T-helper 17 cell (primary cell): ENCODE measurements at places on chromosomes 1 and 21.

DNA sequence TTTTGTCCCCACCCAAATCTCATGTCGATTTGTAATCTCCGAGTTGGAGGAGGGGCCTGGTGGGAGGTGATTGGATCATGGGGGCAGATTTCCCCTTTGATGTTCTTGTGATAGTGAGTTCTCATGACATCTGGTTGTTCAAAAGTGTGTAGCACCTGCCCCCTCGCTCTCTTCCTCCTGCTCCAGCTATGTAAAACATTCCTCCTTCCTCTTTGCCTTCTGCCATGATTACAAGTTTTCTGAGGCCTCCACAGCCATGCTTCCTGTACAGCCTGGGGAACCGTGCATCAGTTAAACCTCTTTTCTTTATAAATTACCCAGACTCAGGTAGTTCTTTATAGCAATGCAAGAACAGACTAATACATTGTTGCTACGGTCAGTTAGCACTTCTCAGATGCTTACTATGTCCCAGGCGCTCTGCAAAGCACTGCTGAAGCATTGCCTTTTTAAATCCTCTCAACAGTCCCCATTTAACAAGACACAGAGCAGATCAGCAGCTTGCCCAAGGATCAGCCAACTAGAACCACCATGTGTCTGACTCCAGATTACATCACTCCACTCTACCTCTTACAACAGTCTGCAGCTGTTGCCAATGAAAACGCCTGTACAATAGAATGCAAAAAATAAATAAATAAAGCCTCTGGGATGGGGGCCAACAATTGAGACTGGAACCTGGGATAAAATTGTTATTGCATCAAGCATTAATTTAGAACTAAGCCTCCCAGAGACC, 52.4 kb upstream of the USP1 start:
- no peak for DNase-seq

DNA sequence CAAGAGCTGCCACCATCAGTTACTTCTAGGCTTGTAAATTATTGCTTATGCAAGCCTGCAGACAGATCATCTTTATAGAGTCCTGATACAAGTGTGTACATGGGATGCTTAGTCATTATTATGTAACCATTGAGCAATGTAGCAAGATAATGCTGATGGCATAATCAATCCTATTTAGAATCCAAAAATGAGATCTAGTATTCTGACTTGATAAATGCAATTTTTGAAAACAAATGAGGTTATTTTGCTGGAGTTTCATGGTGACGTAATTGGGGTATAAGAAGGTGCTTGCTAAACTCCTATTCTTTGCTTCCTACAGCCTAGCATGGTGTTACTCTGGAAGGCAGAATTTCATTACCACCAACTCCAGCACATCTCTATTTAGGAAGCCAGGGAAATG, 801.7 kb upstream of the PRMT6 start:
- no peak for DNase-seq

DNA sequence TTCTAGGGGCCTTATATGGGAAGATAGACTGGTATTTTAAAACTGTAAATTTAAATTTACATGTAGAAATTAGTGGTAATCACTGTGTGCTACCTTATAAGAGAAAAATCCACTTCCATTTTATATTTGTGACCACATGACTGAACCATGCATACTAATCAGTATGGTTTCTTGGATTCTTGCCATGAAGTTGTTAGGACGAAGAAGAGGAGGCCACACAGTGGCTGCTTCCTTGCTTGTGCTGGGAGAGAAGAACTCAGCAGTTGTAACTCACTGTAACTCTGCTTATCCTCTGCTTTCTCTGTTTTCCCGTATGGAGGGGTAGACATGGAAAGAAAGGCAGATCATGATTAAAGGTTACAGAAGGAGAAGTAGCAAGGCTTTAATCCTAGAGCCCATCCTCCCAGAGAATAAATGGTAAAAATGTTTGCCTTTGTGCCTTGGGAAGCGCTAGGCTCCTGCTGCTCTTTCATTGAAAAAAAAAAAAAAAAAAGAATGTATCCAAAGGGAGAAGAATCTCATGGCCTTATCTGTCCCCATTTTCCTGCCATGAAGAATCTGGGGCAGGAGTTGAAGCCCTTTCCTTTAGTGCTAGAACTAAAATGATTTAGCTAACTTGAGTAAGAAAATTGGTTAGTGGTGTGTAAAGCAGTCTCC, 32.4 kb downstream of the KCTD3 start:
- no peak for DNase-seq

GRCh38 chr21:46371204-46372013, 47.5 kb downstream of the PCNT start:
- DNase-seq = no peak

DNA sequence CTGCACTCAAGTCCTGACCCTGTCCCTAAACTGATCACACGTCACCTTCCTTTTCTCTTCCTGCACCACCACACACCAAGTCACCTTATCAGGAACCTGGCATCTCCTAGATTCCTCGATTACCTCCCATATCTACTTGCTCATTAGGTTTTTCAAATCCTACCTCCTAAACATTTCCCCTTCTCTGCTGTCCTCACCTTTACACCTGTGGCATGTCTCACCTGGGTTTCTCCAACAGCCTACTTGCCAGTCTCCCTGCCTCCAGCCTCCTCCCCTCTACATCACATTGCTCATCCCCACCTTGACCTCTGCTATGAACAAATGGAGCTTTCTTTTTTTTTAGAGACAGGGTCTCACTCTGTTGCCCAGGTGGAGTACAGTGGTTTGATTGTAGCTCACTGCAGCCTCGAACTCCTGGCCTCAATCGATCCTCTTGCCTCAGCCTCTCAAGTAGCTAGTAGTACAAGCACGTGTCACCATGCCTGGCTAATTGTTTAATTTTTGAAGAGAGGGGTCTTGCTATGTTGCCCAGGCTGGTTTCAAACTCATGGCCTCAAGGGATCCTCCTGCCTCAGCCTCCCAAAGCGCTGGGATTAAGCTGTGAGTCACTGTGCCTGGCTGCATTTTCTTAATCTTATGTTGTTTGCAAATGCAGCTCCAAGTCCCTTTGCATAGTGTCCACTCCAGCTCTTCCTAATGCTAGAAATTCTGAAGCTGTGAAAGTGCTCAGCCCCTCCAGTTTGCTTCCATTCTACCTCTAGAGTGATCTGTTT, 6.3 kb downstream of the IGSF9 start:
- no peak for DNase-seq

DNA sequence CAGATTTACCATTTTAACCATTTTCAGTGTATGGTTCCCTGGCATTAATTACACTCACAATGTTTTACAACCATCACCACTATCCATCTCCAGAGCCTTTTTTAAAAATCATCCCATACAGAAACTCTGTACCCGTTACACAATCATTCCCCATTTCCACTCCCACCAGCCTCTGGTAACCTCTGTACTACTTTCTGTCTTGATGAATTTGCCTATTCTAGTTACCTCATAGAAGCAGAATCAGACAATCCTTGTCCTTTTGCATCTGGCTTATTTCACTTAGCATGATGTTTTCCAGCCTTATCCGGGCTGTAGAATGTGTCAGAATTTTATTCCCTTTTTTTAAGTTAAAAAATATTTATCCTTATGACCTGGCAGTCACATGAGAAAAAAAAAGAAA, 33.0 kb downstream of the PGM1 start:
- DNase-seq = no peak

GRCh38 chr1:183548116-183548515, 42.1 kb downstream of the NCF2 start:
- DNase-seq = no peak

DNA sequence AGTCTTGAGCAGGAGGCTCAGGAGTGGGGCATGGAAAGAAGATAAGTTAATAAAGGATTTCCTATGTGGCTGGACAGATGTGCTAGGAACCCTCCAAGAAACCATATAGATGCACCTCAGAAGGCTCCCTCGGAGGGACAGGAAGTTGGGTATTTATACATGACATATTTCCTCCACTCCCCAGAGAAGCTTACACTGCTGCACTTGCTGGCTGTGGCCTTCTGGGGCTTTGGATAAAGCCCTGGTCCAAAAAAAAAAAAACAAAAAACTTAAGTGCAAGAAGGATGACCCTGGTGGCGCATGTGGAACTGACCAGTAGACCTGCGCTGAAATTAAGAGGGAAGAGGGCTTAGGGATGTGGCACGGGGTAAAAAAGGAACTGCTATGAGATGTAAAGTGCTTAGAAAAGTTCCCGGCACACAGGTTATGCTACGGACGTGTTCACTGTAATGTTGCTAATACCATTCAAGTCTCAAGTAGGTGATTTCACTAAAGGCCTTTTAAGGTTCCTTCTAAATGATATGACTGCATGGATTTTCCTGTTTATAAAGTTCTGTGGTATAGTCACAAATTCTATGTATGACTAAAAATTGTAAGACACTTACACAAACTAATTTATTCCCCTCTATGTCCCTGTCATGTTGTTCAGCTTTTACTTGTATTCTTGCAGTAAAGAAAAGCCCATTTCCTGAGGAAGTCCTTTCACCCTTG, 253.6 kb downstream of the HMCN1 start:
- no peak for DNase-seq

- no peak for DNase-seq
These were observed 19.9 kb downstream of the NPL start for GRCh38 chr1:182809414-182809957.

GRCh38 chr1:184633785-184634184, 120.9 kb downstream of the EDEM3 start:
- DNase-seq = no peak
